ENCODE measurements at places on chromosomes 2 and 18.
A peak's percentile ranks its signal among the peaks of the same experiment; 100 is the strongest.

GRCh38 chr18:48956356-48956755, 5.6 kb upstream of the SMAD7 start:
- DNase-seq: peak; percentile 65

GRCh38 chr18:35110554-35111485, 69.6 kb downstream of the MAPRE2 start:
- no peak for DNase-seq

DNA sequence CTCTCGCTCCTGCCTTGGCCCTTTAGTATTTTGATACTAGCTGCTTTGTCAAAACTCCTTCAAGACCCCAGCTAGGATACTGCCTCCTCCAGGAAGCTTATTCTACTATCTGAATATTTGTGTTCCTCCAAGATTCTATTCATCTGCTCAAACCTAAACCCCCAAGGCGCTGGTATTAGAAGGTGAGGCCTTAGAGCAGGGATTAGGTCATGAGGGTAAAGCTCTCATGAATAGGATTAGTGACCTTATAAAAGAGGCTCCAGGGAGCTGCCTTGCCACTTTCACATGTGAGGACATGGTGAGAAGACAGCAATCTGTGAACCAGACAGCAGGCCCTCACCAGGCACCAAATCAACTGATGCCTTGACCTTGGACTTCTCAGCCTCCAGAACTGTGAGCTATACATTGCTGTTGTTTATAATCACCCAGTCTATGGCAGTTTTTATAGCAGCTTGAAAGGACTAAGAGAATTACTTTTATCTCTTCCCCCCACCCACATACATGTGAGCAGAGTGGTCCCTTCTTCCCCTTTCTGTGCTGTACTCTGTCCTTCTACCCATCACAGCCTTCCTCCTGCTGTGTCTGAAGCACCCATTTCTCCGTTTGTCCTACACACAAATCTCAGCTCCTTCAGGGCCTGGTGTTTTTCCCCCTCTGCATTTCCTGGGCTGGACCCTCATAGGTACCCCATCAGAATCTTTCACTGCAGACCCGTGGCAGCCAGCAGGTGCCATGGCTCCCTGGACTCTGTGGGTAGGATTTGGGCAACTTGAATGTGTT, 54.5 kb downstream of the HS1BP3 start:
- DNase-seq: no peak

DNA sequence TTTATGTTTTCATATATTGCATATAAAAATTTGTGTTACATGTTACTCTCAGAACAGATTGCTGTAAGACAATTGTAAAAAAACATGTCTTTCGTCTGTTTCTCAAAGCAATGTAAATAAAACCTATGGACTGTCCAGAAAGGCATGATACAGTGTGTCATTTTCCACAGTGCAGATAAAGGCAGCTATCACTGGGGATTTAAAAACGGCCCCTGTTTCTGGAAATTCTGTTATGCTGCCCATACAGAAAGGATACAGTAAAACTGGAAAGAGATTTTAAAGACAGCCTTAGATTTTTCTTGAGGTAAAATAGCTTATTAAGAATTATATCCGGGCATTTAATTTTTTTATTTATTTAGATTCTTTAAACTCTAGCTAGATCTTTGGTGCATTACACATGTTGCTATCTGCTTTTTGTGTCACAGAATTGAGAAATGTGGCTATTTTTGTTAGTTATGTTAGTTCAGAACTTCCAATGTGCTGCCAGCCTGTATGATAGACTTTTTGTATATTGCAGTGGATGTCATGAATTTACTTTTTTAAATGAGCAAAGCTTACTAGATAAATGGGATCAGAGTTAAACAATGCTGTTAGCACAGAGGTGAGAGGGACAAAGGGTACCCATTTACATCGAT, 859 bp upstream of the INO80D start:
- peak; percentile 16 for DNase-seq

DNA sequence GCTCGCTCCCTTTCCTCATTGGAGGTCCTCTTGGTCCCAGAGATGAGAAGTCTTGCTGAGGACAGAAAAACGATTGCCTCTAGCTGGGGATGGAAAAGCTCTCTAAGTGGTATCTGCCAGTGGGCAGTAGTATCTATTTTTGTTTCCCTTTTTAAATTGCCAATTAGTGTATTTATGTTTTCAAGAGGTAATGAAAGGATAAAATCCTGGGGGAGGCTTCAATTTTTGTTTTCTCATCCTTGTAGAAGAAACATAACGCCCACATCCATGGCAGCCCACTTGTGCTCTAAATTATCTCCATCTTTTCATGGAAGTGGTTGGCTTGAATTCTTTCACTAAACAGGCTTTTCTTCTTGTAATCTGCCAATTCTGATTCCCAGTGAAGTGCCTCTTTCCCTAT, 14.3 kb downstream of the ANKRD29 start:
- DNase-seq: no peak

DNA sequence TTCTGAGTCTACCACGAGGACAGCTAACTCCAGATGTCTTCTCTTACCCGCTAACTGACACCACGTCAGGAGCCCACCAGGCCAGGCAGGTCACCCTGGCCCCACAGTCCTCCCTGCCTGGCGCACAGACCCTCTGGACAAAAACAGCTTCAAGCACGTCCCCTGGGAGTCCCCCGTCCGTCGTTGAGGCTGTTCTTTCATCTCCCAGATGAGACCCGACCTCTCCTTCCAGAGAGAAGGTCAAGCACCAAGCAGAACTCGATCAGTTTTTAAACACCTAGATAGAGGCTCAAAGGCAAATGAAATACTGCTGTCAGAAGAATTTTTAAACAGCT, 57.8 kb downstream of the PARD6G start:
- no peak for DNase-seq

GRCh38 chr18:33239298-33239697, 201.2 kb downstream of the CCDC178 start:
- DNase-seq: no peak

GRCh38 chr2:211408483-211408891, 852.1 kb downstream of the CPS1 start:
- peak; percentile 72 for DNase-seq

DNA sequence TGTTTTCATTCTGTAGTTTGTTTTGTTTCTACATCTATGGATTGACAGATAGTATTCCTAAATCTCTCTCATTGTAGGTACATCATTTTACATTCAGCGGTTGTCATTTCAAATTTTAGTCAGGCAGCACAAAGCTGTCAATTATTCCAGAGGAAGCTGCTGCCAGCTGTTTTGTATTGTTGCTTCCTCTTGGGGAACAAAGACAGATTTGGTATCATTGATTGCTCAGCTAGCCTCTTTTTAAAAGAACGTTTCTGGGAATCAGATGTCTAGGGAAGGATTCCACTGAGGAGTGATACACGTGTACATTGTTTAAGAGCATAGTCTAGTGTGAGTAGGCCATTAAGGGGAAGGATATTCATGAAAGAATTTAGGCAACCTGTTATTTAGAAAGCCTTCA, 145.8 kb downstream of the AGPS start:
- DNase-seq: no peak

GRCh38 chr18:22432657-22433137, 15.0 kb upstream of the CTAGE1 start:
- DNase-seq: peak; percentile 97
